ENCODE measurements at places on chromosomes 5 and 9. TPM values are rescaled to one million over a fixed set of nuclear protein-coding genes. Genes with fewer than 3 reads are reported as not detected.

Gene FAM120AOS
- 38.0 TPM for total RNA-seq

Gene CNTLN
- 6.7 TPM for total RNA-seq

Gene AIF1L
- total RNA-seq = 32.6 TPM

Gene GMCL2
- total RNA-seq = not detected

Gene GARIN3
- not detected for total RNA-seq

Gene DCAF10
- 10.6 TPM for total RNA-seq

DNA sequence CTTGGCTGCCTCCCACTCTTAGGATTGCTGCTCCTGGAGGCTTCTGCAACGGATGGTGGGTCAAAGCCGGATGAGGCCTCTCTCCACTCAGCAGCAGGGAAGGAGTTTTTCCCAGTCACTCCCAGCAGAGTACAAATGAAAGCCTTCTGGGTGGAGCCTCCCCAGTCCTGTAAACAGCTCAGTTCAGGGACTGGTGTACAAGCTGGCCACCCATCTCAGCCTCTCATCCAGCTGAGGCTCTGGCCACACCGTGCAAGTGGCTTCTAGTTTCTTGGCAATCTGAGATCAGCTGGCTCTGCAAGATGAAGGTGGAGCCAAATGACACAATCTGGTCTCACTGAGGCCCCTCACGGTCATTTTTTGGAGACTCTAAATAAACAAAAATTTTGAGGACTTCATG, 10.0 kb downstream of the GPX3 start:
- DNase-seq = no peak

- DNase-seq = no peak
Observed at GRCh38 chr5:80631278-80632259, 22.9 kb upstream of the MSH3 start.

GRCh38 chr5:177447066-177447610, 524 bp downstream of the PRR7 start:
- peak; percentile 52 for DNase-seq

GRCh38 chr9:96382839-96383164, 709 bp downstream of the SLC35D2 start:
- DNase-seq = no peak

GRCh38 chr5:142900927-142901326, 130.8 kb downstream of the ARHGAP26 start:
- no peak for DNase-seq

DNA sequence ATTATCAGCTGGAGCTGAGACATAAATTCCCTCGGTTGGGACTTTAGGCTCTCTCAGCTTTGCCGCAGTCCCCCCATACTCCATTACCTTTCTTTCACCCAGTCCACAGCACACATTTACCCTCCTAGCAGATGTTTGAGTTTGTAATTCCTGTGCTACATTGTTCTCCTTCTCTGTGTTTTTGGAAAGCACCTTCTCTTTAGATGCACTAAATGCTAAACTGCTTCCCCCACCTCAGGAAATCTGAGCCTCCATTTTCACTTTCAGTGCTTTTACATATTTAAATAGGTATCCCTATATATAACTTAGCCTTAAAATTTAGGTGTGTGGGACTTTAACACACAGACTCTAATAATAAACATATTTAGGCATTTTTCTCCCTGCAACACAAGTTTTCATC, 356.9 kb downstream of the NFIB start:
- no peak for DNase-seq

DNA sequence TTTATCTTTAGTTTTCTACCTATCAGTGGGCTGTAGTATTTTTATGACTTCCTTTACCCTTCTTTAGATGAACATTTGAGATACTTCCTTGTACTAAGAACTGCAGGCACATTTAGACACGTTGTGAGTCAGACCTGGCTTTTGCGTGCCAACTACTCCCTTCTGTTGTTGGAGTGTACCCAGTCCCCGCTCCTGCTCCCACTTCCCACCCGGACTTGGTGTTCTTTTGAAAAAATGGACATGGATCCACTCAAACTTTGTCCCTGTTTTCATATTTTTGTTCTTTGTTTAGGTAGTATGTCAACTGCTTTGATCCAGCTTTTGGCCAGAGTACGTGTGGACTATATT, 60.7 kb downstream of the PARP8 start:
- DNase-seq = peak; percentile 67

- no peak for DNase-seq
Observed at GRCh38 chr5:119316086-119316485, 39.7 kb upstream of the TNFAIP8 start.

GRCh38 chr9:5629312-5630080, 589 bp downstream of the RIC1 start:
- DNase-seq = peak; percentile 33

GRCh38 chr9:38371495-38371894, 21.0 kb upstream of the ALDH1B1 start:
- DNase-seq = peak; percentile 55
